Activated gamma-delta T cell treated with anti-CD3 and anti-CD28 coated beads, Interleukin-2, amount 50 U/mL, for 16 hours (primary cell): ENCODE measurements at places on chromosomes 11 and 22.

DNA sequence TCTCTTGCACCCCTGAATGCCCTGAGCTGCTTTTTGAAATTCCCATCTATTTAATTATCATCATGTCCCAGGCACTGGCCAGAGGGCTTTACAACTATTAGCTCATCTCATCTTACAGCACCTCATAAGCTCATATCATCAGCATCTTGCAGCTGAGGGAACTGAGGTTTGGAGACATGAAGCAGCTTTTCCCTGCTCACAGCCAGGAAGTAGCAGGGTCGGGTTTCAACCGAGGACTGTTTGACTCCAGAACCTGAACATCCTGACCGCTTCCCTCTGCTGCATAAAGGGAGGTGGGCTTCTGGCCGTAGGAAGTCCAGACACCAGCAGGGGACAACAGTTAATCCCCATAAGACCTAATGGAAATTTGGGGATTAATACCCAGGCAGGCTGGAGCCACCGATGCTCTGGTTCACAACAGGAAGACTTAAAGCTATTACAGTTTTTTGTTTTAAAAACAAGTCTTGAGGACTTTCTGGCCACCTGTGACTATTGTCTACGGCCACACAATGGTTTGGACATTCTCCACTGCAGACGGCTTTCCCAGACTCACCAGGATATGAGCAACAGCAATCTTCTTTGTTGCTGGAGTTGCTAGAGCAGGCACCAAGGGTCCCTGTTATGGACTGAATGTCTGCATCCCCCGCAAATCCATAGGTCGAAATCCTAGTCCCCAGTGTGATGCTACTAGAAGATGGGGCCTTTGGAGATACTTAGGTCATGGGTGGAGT lies 47.4 kb downstream of the CHST1 start:
- no peak for DNase-seq

- DNase-seq = no peak
These were observed 3.8 kb upstream of the APOL1 start for GRCh38 chr22:36249160-36249559.

DNA sequence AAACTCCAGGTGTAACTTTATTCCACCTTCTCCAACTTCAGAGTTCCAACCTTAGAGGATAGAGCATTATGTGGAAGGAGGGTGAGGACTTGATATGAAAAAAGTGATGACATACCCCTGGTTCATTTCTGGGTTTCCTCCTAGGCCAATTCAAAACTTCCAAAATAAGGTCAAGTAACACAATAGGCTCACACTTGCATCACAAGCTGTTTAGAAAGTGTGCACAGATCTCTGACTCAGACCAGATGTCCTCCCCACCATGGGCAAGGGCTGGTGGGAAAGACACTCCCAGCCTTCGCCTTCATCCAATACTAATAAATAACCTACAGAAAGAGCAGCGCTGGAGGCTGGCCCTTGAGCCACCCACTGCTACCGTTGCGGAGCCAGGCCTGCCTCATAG lies 5.8 kb upstream of the BUD13 start:
- no peak for DNase-seq

DNA sequence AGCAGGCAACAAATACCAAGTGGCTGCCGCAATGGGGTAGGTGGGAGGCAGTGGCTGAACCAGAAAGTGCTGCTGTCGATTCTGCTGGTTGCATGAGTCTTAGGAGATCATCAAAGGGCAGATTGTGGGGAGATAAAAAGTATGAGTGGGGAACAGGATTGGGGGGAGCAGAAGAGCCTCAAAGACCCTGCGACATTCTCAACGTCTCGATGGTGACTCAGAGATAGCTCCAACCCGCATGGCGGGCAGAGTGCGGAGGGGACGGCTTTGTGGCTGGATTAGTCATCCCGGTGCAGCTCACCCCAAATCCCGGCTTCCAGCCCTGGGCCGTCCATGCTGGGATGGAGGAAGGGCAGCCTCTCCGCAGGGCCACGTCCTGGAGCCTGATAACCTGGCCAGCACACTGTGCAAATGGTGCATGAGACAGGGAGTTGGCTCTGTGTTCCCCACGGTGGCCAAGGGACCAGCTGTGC lies 11.6 kb upstream of the RTN4R start:
- no peak for DNase-seq

DNA sequence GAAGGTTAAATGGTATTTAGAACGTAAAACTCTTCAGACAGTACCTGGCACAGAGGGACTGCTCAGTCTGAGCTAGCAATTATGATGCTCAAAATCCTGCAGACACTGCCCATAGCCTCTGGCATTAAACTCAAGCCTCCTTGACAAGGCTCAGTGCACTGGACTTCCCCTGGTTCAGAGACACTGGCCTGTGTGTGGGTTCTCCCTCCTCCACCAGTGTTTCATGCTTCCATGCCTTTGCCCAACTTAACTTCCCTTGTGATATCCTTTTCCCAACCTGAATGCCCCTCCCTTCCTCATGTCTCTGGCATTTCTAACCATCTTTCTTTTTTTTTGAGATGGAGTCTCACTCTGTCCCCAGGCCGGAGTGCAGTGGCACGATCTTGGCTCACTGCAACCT lies 9.1 kb downstream of the LTBP3 start:
- DNase-seq = no peak

GRCh38 chr22:20116376-20116950 lies 559 bp downstream of the RANBP1 start:
- no peak for DNase-seq

- no peak for DNase-seq
These were observed 5.9 kb downstream of the PTPRJ start for GRCh38 chr11:47986219-47986618.

- DNase-seq = no peak
These were observed 10.9 kb upstream of the CAPN5 start for GRCh38 chr11:77055913-77056312.

DNA sequence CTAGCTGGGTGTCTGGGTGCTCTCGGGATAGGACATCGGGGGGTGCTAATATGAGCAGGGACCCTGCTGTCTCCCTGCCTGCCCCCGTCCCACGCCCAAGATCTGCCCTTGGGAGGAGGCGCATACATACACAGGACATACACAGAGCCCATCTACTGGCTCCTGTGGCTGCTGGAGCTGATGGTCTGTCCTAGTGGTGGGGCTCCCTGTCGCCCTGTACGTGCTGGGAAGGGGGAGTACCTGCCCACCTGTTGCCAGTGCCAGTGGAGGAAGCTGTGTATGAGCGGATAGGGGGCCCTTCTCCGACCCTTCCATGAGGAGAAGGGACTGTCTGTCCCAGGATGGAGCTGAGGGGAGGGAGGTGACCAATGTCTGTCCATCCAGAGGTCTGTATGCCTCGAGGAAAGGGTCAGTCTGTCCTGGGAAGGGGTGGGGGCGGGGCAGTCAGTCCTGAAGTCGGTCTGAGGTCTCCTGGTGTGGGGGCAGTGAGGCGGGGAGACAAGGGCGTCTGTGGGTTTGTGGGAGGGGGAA lies 952 bp downstream of the TBC1D10A start:
- DNase-seq = no peak

GRCh38 chr11:11858676-11859075 lies 16.9 kb downstream of the USP47 start:
- no peak for DNase-seq

- no peak for DNase-seq
These were observed 6.9 kb downstream of the BCL9L start for GRCh38 chr11:118918686-118919280.

DNA sequence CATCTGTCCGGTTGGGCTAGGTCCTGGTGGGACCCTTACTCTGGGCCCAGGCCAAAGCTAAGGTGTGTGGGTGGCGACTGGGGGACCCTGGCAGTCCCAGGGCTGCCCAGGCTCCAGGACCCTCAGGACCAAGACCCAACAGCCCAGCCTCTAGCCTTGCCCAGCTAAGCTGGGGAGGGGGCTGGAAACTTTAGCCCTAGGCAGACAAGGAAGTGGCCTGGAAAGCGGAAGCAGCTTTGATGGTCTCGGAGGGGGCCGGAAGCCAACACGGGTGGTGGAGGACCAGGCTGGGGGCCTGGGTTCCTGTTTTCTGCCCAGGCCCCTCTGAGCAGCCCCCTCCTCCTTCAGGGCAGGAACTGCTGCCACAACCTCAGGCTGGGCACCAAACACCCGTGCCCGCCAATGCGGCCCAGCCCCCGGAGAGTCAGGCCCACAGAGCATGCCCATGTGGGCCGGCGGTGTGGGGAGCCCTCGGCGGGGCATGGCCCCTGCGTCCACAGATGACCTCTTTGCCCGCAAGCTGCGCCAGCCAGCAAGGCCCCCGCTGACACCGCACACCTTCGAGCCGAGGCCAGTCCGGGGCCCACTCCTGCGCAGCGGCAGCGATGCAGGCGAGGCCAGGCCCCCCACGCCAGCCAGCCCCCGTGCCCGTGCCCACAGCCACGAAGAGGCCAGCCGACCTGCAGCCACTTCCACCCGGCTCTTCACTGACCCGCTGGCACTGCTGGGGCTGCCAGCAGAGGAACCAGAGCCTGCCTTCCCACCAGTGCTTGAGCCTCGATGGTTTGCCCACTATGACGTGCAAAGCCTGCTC lies 2.8 kb downstream of the SIPA1 start:
- no peak for DNase-seq

- no peak for DNase-seq
These were observed 1.1 kb upstream of the RANBP1 start for GRCh38 chr22:20114506-20115475.

DNA sequence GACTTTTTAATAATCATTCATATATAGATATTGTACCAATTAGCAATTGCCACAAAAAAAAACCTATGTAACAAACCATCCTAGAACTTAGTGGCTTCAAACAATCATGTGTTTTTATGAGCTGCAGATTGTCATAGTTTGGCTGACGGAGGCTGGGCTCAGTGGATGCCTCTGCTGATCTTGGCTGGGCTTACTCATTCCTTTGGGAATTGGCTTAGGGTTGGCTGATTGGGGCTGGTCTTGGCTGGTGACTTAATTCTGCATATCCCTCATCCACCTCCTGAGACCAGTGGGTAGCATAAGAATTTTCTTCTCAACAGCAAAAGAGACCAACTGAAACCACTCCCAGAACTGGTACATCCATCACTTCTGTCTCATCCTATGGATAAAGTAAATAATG lies 57.9 kb upstream of the PHF21B start:
- no peak for DNase-seq

DNA sequence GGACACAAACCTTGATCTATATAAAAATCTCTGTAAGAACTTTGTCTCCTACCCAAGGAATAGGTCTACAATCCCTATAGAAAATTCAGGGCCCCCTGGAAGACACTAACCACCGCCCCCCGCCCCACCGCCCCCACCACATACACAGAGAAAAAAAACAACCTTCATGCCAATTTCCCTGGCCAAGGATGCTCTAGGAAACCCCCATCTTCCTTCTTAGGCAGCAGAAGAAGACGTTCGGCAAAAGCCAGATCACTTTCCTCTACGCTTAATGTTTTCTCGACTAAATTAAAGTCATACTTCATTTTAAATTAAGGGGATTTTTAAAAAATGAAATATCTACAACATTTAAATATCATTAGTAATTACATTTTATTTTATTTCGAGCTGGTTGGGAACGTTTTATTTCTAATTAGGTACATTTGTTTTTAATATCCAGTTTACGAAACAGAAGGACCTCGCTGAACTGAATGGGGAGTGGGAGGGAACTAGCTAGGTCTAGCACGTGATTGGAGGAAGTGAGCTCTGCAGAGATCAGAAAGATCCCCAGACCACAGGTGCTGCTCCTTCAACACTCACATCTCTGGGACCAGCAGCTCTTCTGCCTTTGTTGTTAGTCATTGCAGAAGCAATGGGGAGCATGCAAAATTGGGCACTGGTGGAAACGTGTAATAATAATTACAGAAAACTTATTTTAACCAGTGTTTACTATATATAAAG lies 472.3 kb downstream of the MN1 start:
- DNase-seq = no peak

DNA sequence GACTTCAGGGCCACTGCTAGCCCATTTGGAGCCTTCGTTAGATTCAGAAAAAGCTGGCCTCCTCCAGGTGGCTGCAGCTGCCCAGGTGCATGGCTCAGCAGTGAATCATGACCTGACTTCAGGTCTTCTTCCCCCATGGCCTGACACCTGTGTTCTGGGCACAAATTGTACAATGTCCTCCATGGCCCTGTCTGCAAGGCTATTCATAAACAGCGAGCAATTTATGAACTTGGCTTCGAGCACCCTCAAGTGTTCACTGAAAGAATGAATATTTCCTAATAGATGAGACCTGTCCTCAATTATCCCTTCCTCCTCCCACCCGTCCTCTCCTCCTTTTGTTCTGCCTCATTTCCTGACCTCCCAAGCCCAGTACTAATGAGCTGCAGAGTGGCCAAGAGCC lies 12.2 kb upstream of the VPS37C start:
- no peak for DNase-seq

DNA sequence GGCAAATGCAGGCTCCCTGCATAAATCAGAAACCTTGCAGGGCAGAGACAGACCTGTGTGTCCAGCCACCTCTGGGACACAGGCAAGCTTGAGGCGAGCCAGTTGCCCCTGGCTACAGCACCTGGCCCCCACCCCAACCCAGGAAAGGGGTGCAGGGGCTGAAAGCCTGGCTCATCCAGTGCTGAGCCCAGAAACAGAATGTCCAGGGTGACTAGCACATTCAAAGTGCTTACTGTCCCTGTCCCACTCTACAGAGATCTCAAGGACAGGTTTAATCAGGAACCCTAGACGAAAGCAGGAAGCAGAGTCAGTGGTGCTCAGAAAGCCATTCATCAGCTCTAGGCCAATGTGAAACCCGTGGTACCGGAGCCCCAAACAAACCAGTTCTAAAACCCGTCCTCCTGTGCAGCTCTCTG lies 31.9 kb downstream of the PLEKHA7 start:
- no peak for DNase-seq
